ENCODE measurements at places on chromosomes 6 and 20. TPM values are rescaled to one million over a fixed set of nuclear protein-coding genes. Genes with fewer than 3 reads are reported as not detected.

The RAET1L gene
- not detected for total RNA-seq

The HAO1 gene
- not detected for total RNA-seq

The PLCB1 gene
- total RNA-seq: 13.5 TPM

The SEL1L2 gene
- 3.3 TPM for total RNA-seq

The PLG gene
- total RNA-seq: not detected

The TRIM38 gene
- total RNA-seq: 10.2 TPM

The PNLDC1 gene
- not detected for total RNA-seq

The CLDN20 gene
- total RNA-seq: not detected

The GTSF1L gene
- not detected for total RNA-seq

The EPHA7 gene
- 2.0 TPM for total RNA-seq

The MRPS18A gene
- total RNA-seq: 23.1 TPM

The BPIFB1 gene
- 0.21 TPM for total RNA-seq

The DEF6 gene
- 8.9 TPM for total RNA-seq

The HMGCLL1 gene
- 0.58 TPM for total RNA-seq

The TPD52L1 gene
- 24.4 TPM for total RNA-seq

The DEFB132 gene
- not detected for total RNA-seq

The BEND6 gene
- 4.9 TPM for total RNA-seq

The MEI4 gene
- not detected for total RNA-seq

The ASIP gene
- total RNA-seq: not detected

The CCN5 gene
- not detected for total RNA-seq

The ADGRF4 gene
- total RNA-seq: 0.24 TPM

The POM121L2 gene
- not detected for total RNA-seq

The PRSS16 gene
- 0.88 TPM for total RNA-seq

The JPH2 gene
- 50.5 TPM for total RNA-seq

The ADTRP gene
- not detected for total RNA-seq

The CDH22 gene
- total RNA-seq: 0.49 TPM

The BFSP1 gene
- total RNA-seq: 3.3 TPM

The GSTA3 gene
- total RNA-seq: not detected

The MTFR2 gene
- not detected for total RNA-seq

The CST3 gene
- 205 TPM for total RNA-seq

The ERGIC3 gene
- 183 TPM for total RNA-seq

The DXO gene
- 12.8 TPM for total RNA-seq

The GABRR1 gene
- total RNA-seq: not detected

The CENPW gene
- not detected for total RNA-seq

The RAE1 gene
- 37.1 TPM for total RNA-seq

The OR2H2 gene
- not detected for total RNA-seq
